Cortex of kidney (tissue), 1 donor: ENCODE measurements at places on chromosomes 3 and 15.

DNA sequence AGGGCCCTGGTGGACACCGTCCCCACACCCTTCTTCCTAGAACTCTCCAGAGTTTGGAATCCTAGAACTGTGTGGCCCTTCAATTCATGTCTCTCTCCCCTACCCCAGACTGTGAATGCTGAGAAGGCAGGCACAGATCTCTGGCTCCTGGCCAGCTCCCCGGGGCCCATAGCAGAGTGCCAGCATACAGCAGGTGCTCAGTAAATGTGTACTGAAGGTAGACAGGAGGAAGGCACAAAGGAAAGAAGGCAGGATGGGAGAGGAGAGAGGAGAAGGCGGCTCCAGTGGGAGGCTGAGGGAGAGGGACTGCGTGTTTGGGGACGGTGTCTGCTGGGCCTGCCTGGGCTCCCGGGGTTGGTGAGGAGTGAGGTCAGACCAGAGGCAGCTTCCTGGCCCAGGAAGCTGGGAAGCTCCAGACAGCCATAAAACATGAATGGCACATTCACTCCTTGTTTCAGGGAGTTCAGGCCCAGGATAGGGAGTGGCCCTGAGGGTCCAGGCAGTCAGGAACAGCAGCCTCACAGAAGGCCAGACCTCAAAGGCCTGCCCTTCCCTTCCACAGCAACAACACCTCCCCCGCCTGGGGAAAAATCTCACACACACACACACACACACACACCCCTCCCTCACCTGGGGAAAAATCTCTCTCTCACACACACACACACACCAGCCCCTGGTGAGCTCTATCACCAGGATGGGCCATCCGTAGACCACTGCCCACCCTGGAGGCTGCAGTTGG lies 137.1 kb upstream of the PRR20G start:
- no peak for DNase-seq

- no peak for DNase-seq
These were observed 1.2 kb downstream of the RAB43 start for GRCh38 chr3:129120254-129121004.

DNA sequence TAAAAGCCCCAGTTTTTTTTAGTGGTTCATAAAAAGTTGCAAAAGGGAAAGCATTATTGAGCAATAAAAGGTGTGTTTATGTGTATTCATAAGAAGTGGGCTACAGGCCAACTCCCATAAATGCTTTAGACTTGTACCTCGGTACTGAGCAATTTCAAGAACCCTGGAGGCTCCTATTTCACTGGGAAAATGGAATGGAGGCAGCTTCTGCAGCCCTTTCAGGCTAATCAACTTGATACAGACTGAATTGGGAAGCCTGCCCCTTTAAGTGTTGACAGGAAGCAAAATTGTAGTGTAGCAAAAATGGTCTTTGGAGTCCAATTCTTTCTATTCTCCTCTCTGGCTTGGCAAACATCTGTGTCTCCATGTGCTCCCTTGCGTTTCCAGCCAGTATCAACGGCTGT lies 118.8 kb downstream of the ECT2 start:
- no peak for DNase-seq

DNA sequence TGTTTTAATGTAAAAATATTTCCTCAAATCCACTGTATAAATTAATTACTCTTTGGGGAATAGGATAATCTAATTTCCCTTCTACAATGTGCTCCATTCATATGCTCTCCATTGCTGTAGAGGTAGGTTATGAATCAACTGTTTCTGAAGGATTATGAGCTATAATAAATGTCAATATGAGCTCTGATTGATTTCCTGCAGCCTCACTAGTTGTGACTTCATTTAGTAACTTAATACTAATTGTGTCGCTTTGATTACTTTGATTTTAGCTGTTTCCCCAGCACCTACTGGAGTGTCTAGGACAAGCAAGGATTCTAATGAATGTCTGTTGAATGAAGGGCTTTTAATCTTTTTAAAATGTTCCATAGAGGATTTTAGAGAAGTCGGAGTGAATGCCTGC lies 236.8 kb upstream of the NR2E3 start:
- DNase-seq = no peak

- DNase-seq = no peak
These were observed 53.0 kb upstream of the KPNA4 start for GRCh38 chr3:160618363-160618762.

GRCh38 chr15:92840149-92840548 lies 60.0 kb upstream of the CHD2 start:
- no peak for DNase-seq

GRCh38 chr3:150747886-150748683 lies 14.9 kb downstream of the SIAH2 start:
- DNase-seq = no peak

- no peak for DNase-seq
These were observed 1045.9 kb downstream of the MCTP2 start for GRCh38 chr15:95277266-95277665.

- DNase-seq = no peak
These were observed 128.9 kb downstream of the AQP9 start for GRCh38 chr15:58267051-58267450.

GRCh38 chr3:135145581-135145980 lies 350.5 kb downstream of the EPHB1 start:
- DNase-seq = no peak

- DNase-seq = no peak
These were observed 51.8 kb upstream of the ADPGK start for GRCh38 chr15:72835294-72835890.

GRCh38 chr3:190345027-190345821 lies 23.0 kb upstream of the CLDN1 start:
- no peak for DNase-seq

DNA sequence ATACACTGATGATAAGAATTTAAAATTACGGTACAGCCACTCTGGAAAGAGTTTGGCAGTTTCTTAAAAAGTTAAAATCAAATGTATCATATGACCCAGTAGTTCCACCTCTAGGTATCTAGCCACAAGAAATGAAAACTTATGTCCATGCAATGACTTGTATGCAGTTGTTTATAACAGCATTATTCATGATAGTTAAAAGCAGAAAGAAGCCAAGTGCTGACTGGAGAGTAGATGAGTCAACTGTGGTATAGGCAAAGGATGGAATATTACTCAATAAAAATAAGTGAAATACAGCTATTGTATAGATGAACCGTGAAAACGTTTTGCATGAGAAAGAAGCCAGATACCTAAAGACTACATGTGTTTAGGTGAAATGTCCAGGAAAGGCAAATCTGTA lies 14.8 kb downstream of the GPR87 start:
- no peak for DNase-seq

DNA sequence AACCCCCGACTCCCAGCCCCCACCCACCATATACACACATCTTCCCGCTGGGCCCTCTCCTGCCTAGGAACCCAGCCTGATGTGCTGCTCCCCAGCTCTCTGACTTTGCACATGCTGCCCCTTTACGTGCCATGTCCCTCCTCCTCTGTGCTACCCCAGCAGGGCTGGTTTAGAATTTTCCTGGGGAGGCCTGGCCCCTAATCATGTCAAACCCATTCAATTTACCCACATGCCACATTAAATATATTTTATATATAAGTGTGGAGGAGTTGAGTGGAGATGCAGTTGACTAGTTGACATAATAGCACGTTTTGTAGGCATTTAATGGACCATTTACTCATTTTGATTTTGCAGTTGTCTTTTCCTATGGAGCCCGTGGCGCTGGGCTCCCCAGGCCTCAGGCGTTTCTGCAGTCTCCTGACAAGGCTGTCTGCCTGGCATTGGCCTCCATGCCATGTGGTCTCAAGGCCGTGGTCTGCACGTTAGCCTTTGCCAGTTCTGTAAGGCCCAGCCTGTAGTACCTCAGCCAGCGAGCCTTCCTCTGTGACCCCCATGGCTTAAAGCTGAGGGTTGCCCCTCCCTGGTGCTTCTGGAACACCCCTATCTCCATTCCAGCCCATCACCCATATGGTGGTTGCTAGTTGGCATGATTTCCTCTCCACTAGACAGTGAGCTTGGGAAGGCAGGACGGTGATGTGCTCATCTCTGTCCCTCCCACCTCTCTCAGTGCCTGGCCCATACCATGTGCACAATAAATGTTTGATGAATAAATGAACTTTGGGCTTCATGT lies 155.8 kb downstream of the TLE3 start:
- DNase-seq = no peak

- no peak for DNase-seq
These were observed 73.9 kb downstream of the NR1D2 start for GRCh38 chr3:24018784-24019570.

GRCh38 chr3:82087958-82088357 lies 326.5 kb upstream of the GBE1 start:
- no peak for DNase-seq
